ENCODE measurements at places on chromosomes 16 and 17.
A peak's percentile ranks its signal among the peaks of the same experiment; 100 is the strongest.

DNA sequence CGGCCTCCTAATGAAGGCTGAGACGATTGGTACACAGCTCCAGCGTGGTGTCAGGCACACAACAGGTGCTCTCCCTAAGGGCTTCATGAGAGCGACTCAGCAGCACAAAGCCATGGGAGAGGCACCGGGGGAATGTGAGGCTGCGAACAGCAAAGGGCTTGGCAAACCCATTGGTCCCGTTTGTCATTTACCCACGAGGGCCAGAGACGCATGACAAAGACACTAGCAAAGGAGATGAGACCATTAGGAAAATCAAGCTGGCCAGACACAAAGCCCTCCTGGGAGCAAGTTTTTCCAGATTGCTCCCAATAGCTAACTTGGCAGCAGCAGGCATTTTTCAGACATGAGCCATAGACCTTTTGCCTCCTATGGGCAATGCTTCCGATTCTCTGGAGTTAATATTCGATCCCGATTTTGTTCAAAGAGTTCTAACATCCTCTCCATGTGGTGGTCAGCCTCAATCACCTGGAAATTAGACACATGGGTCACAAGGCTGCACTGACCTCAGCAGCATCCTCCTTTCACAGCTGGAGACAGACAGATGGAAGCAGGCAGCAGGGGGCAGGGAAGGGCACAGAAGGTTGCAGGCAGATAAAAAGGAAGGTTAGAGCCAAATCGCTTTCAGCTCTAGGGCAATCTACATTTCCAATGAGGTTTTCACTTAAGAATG is 38.2 kb downstream of the TK2 start:
- DNase-seq, result no peak

GRCh38 chr17:71438631-71439146 is 682.1 kb upstream of the SOX9 start:
- DNase-seq, result no peak

DNA sequence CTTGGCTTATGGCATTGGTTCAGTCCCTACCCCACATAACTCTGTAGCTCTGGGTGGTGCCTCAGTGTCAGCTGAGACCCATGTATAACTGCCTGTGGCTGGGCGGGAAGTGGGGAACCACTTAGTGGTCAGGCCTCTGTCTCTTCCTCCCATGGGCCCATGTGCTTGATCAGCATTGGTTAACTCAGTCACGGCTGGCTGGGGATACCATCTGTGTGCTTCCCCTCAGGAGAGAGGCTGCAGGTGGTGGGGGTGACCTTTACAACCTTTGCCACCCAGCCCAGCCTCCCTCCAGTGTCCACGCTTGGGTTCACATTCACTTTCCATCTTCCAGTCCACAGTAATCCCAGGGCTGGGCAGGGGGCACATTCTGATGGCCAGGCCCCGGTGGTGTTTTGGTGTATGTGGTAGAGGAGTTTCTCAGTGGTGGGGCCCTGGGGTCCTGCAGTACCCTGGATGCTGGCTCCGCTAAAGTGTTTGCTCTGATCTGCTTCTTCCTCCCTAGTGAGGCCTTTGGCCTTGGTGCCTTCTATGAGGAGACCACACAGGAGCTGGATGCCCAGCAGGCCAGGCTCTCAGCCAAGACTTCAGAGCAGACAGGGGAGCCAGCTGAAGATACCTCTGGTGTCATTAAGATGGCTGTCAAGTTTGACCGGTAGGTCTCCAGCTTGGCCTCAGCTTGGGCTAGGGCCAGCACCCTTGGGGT is 10.2 kb upstream of the NFATC3 start:
- DNase-seq, result peak; percentile 96

- no peak for DNase-seq
Measured at GRCh38 chr17:561116-561515, 153.5 kb downstream of the VPS53 start.

DNA sequence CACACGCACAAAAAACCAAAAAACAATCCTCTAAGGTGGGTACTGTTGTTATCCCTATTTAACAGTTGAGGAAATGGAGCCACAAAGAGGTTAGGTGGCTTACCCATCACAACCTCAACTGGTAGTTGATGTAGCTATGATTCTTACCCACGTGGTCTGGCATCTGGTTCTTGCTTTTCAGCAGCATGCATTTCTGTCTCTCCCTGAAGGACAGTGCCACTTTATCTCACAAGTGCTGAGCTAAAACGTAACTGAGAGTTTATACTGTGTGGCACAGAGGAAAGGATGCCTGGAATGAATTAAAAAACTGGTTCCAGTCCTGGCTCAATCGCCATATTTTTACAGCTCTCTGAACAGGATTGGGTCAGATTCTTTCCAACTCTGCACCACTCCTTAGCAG is 1.9 kb upstream of the CORO6 start:
- DNase-seq, result no peak

- peak; percentile 34 for DNase-seq
Measured at GRCh38 chr17:31900877-31901276, 631 bp downstream of the UTP6 start.

GRCh38 chr17:4950746-4951204 is at the start of gene ENO3:
Gene ENO3, plus strand, starts transcription at chr17:4951119. Its CDS starts 711 bp downstream, at chr17:4951830.
- no peak for DNase-seq

GRCh38 chr16:28826141-28826540 is 3.3 kb downstream of the ATXN2L start:
- DNase-seq, result no peak

DNA sequence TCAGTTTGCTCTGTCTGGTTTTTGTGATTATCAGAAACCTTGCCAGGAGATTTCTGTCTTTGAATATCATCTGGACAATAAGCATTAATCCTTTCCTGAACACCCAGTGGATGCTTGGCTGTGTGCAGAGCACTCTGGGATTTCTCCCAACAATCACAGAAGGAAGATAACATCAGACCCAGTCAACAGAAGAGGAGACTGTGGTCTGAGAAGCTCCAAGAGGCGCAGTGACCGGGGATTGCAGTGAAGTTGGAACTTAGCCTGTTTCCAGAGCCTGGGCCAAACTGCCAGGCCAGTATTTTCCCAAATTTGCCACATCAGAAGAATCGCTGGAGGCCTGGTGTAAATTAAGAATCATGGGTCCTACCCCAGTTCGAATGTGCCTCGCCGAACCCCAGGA is 264.7 kb downstream of the C16orf95 start:
- DNase-seq, result no peak

DNA sequence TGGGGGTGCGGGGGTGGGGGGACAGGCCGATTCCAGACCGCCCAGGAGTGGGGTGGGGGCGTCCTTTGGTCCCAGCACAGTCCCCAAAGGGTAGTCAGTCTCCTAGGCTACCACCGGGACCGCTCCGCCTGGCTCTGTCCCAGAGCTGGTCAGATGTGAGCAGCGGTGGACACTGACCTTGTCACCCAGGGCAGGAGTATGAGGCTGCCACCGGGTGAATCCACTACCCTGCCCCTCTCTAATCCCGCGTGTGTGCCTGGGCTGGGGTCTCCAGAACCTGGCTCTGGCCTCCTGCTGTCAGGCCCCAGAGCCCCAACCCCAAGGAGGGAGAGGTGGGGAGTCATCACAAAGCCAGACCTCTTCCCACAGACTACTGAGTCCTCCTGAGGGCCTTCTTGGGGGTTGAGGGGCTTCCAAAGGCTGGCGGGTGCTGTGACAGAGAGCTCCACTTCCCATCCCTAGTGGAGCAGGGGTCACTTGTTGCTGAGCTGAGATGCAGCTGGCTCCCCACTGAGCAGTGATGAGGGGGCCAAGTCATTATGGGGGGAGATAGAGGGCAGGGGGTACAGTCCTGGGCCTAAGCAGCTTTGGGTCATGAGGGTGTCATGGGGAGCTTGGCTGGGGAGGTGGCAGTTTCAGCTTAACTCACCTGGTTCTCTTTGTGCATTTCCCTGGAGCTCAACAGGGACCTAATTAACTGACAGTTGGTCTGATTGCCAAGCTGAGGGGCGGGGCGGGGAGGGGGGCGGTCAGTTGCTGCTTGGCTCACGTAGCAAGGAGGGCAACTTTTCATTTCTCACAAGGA is 1.2 kb downstream of the PPP1R1B start:
- DNase-seq, result no peak

- no peak for DNase-seq
Measured at GRCh38 chr16:79721270-79721669, 120.7 kb upstream of the MAF start.

DNA sequence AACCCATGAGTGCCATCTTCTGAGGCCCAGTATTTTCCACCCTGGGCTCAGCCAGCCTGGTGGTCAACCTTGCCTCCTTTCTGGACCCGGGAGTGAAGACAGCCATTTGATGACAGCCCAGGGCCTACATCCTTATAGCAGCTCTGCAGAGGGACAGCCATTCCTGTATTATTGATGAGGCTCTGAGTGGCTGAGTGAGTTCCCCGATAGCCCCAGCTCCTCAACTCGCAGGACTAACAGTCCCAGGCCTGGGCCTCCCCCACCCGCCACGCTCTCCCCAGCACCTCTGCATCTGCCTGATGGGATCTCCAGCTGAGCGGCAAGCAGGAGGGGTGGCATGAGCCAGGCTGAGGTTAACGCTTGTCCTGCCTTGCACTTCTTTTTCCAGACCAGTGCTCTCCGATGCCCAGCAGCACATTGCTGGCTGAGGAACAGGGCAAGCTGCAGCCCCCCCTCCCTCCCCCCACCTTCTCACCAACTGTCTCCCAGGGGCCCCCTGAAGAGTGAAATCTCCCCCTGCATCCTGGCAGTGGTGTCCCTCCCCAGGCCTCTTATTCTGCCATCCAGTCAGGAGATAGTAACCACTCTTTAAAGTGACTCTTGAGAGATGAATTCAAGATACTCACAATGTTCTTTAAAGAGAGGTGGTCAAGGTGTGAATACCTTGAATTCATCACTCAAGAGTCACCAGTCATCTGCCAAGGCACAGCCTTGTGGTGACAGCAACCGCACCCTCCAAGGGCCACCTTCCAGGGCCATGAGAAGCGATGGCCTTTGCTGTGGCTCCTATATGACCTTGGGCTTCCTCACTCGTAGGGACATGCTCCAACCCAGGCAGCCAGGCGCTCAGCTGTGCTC is 23.5 kb downstream of the CACNG5 start:
- DNase-seq, result no peak

DNA sequence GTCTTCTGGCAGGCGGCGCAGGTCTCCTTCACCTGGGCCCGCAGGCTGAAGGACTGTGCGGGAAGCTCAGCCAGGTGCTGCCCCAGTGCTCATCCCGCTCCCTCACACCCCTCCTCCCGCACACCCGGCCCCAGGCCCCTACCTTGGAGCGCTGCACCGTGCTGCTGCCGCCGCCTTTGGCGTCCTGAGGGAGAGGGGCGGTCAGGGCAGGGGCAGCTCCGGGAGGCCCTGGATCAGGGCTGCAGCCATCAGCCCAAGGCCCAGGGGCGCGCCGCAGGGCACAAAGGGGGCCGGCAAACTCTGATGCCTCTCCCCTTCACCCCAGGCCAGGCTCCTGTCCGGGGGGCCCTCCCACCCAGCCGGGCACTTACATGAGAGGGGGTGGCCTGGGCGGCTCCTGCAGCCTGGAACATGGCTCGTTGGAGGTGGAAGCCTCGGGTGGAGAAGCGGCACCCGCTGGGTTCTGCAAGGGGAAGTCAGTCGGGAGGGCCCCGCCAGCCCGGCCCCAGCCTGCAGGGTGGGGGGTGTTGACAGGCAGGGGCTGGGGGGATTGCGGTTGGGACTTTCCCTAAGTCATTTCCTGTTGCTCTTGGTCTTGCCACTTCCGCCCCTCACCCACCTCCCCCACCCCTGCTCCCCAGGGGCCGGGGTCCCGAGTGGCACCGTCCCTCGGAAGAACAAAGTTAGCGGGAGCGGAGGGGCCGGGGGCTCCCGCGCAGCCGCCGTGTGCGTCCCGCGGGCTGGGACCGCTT is 863 bp downstream of the LIMD2 start:
- peak; percentile 80 for DNase-seq

GRCh38 chr17:77271411-77271810 is 130.6 kb downstream of the SEC14L1 start:
- no peak for DNase-seq

DNA sequence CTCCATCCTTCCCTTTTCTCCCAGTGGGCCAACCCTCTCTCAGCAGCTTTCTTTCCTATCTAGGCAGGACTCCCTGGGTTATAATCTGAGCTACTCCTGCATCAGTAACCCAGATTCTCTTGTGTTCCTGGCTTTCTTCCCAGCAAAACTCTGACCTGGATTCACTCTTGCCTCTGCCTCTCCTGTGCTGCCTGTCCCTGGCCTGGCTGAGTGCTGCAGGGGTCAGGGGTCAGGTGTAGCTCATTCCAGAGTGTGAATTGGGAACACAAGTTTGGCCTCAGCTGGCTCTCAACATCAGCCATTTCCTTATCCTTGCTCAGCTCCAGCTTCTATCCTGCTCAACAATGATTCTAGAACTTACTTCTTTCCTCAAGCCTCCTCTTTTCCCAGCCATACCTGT is 2.5 kb upstream of the ST6GALNAC2 start:
- DNase-seq, result no peak

DNA sequence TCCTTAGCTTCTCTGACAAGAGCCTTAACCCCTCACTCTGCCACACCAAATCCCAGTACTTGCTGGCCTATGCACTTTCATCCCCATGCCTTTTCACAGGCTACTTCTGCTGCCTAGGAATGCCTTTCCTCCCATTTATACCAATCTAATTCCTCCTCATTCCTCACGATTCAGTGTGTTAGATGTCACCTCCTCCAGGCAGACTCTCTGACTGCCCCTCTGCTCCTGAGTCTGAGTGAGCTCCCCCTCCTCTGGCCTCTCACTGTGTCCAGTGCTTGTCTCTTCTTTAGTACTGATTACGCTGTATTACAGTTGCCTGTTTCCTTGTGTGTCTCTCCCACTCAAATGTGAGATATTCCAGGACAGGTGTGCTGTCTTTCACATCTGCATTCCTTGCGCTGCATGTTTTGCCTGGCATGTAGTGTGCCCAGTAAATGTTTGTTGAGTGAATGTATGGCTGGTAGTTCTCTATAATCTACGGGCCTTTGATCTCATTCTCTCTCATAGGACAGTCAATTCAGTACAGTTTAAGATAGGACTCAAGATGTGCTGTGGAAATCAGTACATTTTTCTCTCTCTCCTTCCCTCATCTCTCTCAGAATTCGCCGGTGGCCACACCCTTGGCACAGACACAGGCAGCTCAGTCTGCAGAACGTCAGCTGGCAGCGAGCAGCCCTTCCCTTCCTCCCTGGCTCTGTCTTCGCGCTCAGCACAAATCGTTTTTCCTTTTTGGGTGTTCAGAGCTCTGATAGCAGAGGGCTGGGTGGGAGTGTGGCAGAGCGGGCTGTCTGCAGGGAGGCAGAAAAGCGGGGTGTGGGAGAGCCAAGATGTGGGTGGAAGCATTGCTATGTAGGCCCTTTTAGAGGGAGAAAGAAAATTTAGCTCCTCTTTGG is 18.5 kb downstream of the ARL4D start:
- no peak for DNase-seq

- DNase-seq, result no peak
Measured at GRCh38 chr16:77574867-77575624, 140.2 kb upstream of the ADAMTS18 start.

- no peak for DNase-seq
Measured at GRCh38 chr17:80272366-80272765, 11.7 kb downstream of the RNF213 start.

DNA sequence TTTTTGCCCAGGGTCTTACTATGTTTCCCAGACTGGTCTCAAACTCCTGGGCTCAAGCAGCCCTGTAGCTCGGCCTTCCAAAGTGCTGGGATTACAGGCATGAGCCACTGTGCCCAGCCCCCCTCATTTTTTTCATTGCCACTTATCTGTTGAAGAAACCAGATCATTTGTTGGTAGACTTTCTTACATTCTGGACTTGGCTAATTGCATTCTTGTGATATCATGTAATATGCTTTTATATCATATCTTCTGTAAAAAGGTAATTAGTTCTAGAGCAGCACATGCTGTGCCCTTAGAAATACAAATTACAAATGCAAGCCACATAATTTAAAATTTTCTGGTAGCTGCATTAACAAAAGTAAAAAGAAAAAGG is 53.9 kb downstream of the PPM1E start:
- DNase-seq, result no peak

GRCh38 chr17:77235370-77235941 is 94.7 kb downstream of the SEC14L1 start:
- DNase-seq, result peak; percentile 83

All from MV-4-11 (cell line).